Type B pancreatic cell (in vitro differentiated cells): ENCODE measurements at places on chromosomes 3 and 15.

DNA sequence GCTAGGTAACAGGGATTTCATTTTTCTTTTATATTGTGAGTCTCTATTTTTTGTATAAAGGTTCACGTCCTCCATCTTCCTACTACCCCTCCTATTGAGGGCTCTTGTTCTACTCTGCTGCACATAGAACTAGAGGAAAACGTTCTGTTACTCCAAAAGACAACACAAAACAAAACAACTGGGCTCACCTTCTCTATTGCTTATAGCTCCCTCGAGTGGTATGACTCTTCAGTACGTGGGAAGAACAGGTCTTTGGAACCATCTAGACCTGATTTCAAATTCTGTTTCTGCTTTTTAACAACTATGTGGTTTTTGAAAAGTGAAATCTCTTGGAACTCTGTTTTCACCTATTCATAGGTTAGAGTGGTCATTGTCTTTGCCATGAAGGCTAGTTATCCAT is 515.3 kb downstream of the SOX2 start:
- DNase-seq = no peak

DNA sequence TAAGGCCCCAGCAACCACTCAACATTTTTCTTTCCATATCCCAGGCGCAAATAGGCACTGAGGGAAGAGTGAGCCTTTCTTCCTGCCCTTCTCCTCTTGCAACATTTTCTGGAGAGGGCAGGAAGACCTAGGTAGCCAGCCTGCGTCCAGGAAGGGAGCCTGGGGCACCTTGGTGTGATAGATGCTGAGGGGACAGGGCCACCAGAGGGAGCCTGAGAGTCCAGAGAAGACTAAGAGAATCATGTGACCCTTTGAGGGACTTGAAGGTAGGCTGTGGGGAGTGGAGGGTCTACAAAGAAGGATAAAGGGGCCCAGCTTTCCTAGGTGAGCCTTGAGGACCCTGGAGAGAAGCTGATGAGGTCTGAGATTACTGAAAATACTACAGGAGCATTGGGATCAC is 346.6 kb downstream of the CNTN6 start:
- no peak for DNase-seq

GRCh38 chr3:197189623-197190022 is 108.8 kb downstream of the DLG1 start:
- no peak for DNase-seq

GRCh38 chr3:1197051-1197450 is 104.2 kb downstream of the CNTN6 start:
- DNase-seq = no peak

DNA sequence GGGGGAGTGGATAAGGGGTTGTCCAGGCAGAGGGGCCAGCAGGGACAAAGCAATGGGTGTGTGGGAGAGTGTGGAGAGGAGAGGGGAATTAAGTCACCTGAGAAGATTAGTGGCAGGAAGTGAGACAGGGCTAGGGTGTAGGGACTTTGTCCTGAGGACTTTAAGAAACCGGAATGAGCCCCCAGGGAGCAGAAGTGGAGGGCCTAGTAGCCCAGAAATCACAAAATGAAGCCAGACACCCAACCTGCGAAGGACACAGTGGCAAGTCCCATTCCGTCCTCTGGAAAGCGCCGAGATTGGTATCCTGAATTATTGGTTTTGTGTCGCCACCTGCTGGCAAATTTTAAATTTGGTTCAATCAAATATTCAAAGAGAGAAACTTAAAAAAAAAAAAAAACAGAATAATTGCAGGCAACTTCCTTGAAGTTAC is 78.0 kb upstream of the SLC25A36 start:
- no peak for DNase-seq

- no peak for DNase-seq
Observed at GRCh38 chr3:46670000-46670890, 23.2 kb downstream of the ALS2CL start.

DNA sequence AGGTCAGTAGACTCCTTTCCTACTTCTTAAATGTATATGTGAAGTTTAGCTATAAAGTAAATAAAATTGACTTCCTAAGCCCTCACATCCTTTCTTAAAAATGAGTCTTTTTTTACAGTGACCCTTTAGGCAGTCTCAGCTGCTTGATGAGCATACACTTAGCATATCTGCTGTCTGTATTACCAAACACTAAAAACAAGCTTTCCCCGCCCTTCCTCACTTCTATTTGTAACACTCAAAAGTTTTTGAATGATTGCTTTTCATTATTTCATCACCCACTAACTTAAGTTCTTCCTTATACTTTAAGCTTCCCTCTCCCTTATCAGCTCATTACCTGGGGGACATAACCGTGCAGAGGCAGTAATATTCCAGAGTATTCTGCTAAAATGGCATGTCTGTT is 89.4 kb downstream of the PLOD2 start:
- no peak for DNase-seq

DNA sequence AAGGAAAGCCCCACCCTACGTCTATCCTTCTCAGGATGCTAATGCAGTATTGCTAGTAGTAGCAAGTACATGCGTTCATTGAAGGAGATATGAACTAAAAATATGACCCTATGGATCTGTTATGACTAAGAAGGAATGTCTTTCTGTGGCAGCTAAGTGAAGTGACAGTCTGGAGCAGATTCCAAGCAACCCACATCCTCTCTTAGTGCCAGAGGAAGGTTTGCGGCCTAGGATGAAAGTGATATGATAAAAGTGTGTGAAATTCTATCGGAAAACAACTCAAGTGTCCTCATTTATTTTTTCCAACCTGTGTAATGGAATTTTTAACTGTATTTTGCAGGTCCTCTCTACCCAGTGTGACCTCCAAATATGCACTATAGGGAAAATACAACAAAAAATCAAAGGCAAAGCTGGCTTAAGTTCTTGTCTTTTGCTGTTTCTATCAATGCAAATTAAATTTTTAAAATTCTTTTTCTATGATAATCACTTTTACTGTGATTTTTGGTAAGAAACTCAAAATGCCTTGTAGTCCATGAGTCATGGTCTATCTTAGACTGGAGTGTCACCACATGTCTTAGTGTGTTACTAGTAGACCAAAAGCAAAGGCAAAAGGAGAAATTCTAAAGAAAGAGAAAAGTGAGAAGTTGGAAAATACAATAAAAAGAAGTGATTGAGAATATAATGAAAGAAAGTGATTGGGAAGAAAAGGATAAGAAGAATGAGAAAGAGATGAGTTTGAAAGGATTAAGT is 161.2 kb upstream of the TMCO5A start:
- no peak for DNase-seq

- peak; percentile 36 for DNase-seq
Observed at GRCh38 chr15:80246425-80246894, 5.6 kb downstream of the CTXND1 start.

- DNase-seq = no peak
Observed at GRCh38 chr3:136678981-136679380, 73.2 kb downstream of the STAG1 start.

DNA sequence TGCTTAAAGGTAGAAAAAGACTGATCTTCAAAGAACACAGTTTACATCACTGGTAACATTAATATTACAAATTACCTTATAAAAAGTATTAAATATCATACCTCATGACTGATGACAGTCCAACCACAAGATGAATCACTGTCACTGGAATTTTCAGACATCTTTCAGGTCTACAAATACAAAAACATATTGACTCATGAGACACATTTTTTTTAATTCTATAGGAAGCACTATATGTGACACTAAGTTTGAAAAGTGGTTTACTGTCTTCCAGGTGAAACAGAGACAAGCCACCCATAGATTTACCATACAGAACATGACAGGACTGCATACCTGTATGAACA is 18.9 kb downstream of the CCPG1 start:
- no peak for DNase-seq

DNA sequence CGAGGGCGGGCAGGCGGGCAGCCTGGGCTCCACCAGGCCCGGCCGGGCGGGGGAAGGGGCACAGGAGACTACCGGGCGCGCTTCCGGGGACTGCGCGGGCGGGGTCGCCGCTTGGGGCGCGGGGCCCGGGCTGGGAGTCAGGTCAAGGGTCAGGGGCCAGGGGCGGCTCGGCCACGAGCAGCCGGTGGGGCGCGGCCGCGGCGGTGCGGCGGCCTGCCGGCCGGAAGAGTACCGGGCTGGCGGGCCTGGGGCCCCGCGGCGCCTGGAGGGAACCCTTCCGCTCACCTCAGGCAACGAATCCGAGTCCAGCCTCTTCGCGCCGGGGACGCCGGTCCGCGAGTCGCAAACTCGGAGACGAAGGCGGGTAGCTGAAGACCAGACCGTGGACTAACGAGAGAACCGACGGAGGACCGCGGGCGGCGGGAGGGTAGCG is 225 bp downstream of the RHOA start:
- DNase-seq = peak; percentile 72

GRCh38 chr3:178318340-178318739 is 217.9 kb upstream of the KCNMB2 start:
- DNase-seq = no peak

DNA sequence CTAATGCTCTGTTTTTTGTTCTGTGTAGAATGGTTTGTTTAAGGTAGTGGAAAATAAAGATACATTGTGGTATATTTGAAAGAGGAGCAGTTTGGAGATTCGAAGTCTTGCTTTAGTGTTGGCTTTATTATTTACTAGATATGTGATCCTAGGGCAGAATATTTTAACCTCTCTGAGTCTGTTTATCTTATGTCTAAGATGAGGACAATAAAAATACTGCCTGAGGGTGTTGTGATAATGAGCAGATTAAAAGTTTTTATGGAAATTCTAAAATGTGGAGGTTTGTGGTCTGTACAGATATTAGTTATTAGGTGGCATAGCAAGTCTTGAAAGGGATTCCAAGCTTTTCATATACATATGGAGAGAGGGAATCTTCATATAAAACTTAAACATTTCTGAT is 15.0 kb downstream of the TCF12 start:
- DNase-seq = no peak

GRCh38 chr3:172836390-172836997 is 86.0 kb downstream of the ECT2 start:
- DNase-seq = no peak
